ENCODE measurements at places on chromosomes 4 and X.

DNA sequence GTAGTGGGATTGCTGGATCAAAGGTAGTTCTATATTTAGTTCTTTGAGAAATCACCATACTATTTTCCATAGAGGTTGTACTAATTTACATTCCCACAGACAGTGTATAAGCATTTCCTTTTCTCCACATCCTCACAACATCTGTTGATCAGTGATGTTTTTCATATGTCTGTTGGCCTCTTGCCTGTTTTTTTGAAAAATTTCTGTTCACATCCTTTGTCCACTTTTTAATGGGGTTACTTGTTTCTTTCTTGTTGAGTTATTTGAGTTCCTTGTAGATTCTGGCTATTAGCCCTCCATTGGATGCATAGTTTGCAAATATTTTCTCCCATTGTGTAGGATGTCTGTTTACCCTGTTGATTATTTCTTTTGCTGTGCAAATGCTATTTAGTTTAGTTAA is 72.6 kb downstream of the STOX2 start:
- no peak for DNase-seq

GRCh38 chr4:38411092-38411491 is 252.9 kb upstream of the KLF3 start:
- DNase-seq: no peak

- no peak for DNase-seq
Measured at GRCh38 chrX:116417968-116418367, 18.4 kb upstream of the SLC6A14 start.

- no peak for DNase-seq
Measured at GRCh38 chr4:2623442-2623841, 87.0 kb downstream of the FAM193A start.

- DNase-seq: no peak
Measured at GRCh38 chr4:39495446-39496213, 31.6 kb downstream of the UGDH start.

GRCh38 chrX:46580613-46581012 is 7.0 kb downstream of the CHST7 start:
- no peak for DNase-seq

GRCh38 chr4:9885958-9886357 is 104.5 kb downstream of the DRD5 start:
- DNase-seq: no peak

- no peak for DNase-seq
Measured at GRCh38 chr4:86560447-86560846, 33.7 kb upstream of the PTPN13 start.

All from astrocyte of the spinal cord (primary cell).